ENCODE measurements at places on chromosomes 3 and 15.

GRCh38 chr3:25582242-25582641 lies 82.5 kb downstream of the TOP2B start:
- no peak for DNase-seq

DNA sequence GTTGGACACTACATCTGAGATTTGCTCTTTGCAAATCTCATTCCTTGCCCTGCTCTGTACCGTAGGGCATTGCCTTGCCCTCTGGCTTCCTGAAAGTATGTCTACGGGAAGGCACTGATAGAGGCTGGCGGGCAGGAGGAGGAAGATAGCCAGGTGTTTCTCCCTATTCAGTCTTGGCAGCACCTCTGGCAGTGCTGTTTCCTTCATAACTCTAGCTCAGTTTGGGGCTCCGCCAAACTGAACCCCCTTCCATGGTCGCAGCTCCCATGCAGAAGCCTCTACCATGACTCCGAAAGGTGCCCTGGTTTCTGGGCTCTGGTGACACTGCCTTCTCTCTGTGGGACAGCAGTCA lies 122.3 kb upstream of the PRR20G start:
- DNase-seq, result no peak

DNA sequence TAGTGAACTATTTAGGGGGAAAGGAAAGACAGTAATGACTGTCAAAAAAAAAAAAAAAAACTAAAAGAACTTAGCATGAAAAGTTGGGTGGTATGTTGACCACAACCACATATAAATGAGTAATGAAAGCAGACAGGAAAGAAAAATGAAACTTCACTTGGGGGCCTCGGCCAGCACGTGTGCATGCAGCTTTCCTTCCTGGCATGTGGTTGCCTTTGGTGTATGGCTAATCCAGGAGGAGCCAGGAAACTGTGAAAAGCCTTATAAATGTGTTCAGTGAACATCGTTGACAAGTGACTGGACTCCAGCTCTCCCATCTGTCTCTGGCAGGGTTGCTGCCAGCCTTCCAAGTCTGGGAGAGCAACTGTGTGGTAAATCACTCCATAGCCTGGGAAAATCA lies 195.1 kb downstream of the DTWD1 start:
- DNase-seq, result no peak

- DNase-seq, result no peak
Observed at GRCh38 chr3:158368271-158368670, 202.7 kb upstream of the MLF1 start.

GRCh38 chr3:185656321-185656840 lies 70.3 kb downstream of the SENP2 start:
- DNase-seq, result no peak

All from nucleus accumbens (tissue), 56 donors.